ENCODE measurements at places on chromosomes 6 and 20.

GRCh38 chr6:150897400-150897943, 32.0 kb downstream of the MTHFD1L start:
- no peak overlapping the region for H3K27ac ChIP-seq
- peaks cover 4% of the 10 kb centered on the region for H3K4me1 ChIP-seq
- no peak overlapping the region for H3K4me3 ChIP-seq
- H3K27me3 ChIP-seq, result no peaks in the 10 kb centered on the region
- no peak for DNase-seq
- H3K36me3 ChIP-seq, result peaks cover 17% of the 10 kb centered on the region

- no peak overlapping the region for H3K4me3 ChIP-seq
- no peaks in the 10 kb centered on the region for H3K27me3 ChIP-seq
- peaks cover 17% of the 10 kb centered on the region for H3K4me1 ChIP-seq
- H3K27ac ChIP-seq, result no peak overlapping the region
- no peak for DNase-seq
Measured at GRCh38 chr20:50318710-50319109, 128.1 kb downstream of the CEBPB start.

GRCh38 chr6:31270788-31271640, 878 bp downstream of the HLA-C start:
- H3K4me3 ChIP-seq, result peak overlapping the region; percentile 71
- peaks cover 17% of the 10 kb centered on the region for H3K36me3 ChIP-seq
- H3K27ac ChIP-seq, result peak overlapping the region; percentile 99
- no peaks in the 10 kb centered on the region for H3K4me1 ChIP-seq
- DNase-seq, result peak; percentile 89
- H3K27me3 ChIP-seq, result no peaks in the 10 kb centered on the region

DNA sequence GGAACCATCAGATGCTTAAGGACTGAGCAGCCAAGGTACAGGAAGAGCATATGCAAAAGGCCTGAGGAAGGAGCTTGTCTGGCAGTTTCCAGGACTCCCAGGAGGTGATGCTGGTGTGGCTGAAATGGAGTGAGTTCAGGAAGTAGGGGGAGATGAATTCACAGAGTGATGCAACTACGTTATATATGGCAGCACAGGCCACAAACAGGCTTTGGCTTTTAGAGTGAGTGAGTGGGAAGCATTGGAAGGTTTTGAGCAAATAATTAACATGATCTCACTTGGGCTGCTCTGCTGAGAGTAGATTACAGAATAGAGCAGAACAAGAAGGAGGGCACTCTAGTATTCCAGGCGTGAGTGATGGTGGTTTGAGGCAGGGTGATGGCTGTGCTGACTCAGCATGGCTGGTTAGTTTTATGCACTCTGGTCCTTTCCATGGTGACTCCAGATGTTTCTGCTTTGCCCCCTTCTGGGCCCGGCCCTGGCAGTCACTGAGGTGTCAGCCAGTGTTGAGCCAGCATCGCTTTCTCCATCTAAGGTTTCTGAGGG, 6.5 kb downstream of the BTN2A2 start:
- no peak overlapping the region for H3K4me3 ChIP-seq
- no peaks in the 10 kb centered on the region for H3K4me1 ChIP-seq
- no peak overlapping the region for H3K27ac ChIP-seq
- DNase-seq, result no peak
- peaks cover 15% of the 10 kb centered on the region for H3K36me3 ChIP-seq

GRCh38 chr6:16129623-16130401, 926 bp downstream of the MYLIP start:
- H3K36me3 ChIP-seq, result peaks cover 10% of the 10 kb centered on the region
- H3K4me1 ChIP-seq, result peaks cover 26% of the 10 kb centered on the region
- H3K27ac ChIP-seq, result peak overlapping the region; percentile 93
- no peaks in the 10 kb centered on the region for H3K27me3 ChIP-seq

GRCh38 chr6:167551628-167552257, 226.9 kb downstream of the TTLL2 start:
- no peak overlapping the region for H3K4me3 ChIP-seq
- H3K36me3 ChIP-seq, result no peaks in the 10 kb centered on the region
- no peaks in the 10 kb centered on the region for H3K27me3 ChIP-seq
- H3K27ac ChIP-seq, result peak overlapping the region; percentile 90
- peaks cover 43% of the 10 kb centered on the region for H3K4me1 ChIP-seq

- H3K27ac ChIP-seq, result no peak overlapping the region
- H3K4me3 ChIP-seq, result no peak overlapping the region
- H3K27me3 ChIP-seq, result no peaks in the 10 kb centered on the region
- no peaks in the 10 kb centered on the region for H3K36me3 ChIP-seq
- H3K4me1 ChIP-seq, result no peaks in the 10 kb centered on the region
- DNase-seq, result no peak
Measured at GRCh38 chr6:101404775-101405174, 11.3 kb downstream of the GRIK2 start.

- no peak for DNase-seq
- H3K27ac ChIP-seq, result no peak overlapping the region
- H3K4me3 ChIP-seq, result no peak overlapping the region
- H3K27me3 ChIP-seq, result no peaks in the 10 kb centered on the region
Measured at GRCh38 chr6:97815301-97815812, 532.3 kb upstream of the MMS22L start.

DNA sequence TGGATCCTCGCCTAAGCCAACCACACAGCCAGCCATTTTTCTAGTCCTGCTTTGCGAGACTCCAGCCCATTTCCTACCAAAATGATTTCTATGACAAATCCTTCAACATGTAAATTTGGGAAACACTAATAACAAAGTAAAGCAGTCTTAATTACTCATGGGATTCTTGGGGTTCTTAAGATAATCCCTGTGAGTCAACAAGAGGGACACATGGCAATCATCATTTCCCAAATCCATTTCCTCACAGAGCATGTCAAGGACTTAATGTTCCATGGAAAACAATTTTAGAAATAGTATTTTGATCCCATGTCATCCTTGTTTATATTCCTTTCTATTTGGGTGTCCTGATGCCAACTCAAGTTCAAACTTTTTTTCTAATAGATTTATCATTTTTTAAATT, 322.7 kb upstream of the NOX3 start:
- H3K27ac ChIP-seq, result no peak overlapping the region
- no peak for DNase-seq
- H3K4me1 ChIP-seq, result no peaks in the 10 kb centered on the region

DNA sequence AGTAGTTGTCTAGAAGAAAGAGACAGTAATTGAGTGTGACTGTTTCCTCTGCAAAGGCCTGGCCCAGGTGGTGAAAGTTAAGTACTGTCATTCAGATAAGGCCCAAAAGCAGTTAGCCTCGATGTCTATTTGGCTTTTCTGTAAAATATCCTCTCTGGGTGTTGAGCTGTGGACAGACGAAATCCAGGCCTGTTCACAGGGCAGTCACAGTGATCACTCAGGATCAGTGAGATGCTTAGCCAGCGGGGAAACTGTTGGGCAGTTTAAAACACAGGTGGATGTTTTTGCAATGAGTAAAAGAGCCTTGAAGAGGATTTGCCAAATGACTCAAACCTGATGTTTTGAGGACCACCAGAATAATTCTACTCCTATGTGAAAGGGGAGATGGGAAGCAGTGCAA, 22.0 kb upstream of the PRDM1 start:
- DNase-seq, result no peak
- no peaks in the 10 kb centered on the region for H3K4me1 ChIP-seq
- H3K27me3 ChIP-seq, result no peaks in the 10 kb centered on the region
- no peak overlapping the region for H3K4me3 ChIP-seq
- H3K27ac ChIP-seq, result no peak overlapping the region

DNA sequence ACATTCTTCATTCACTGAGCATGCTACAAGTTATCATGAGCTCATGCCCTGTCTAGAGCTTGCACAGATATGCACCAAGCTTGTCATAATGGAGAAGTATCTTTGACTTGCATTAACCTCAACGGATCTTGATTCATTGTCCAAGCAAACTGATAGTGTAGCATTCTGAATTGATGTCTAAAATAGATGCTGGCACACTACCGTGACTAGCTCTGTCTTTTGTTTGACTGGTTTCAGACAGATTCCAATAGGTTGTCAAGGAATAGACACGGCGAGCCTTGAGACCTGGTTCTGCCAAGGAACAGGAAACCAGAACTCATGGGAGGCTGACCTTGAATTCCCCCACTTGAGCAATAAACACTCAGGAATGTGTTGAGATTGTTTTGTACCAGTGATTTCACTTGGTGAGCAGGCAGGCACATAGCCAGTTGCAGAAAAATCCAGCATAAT, 1153.1 kb upstream of the GJE1 start:
- DNase-seq, result peak; percentile 9
- peak overlapping the region; percentile 29 for H3K4me3 ChIP-seq
- H3K36me3 ChIP-seq, result no peaks in the 10 kb centered on the region
- peak overlapping the region; percentile 76 for H3K27ac ChIP-seq
- peaks cover 24% of the 10 kb centered on the region for H3K4me1 ChIP-seq

DNA sequence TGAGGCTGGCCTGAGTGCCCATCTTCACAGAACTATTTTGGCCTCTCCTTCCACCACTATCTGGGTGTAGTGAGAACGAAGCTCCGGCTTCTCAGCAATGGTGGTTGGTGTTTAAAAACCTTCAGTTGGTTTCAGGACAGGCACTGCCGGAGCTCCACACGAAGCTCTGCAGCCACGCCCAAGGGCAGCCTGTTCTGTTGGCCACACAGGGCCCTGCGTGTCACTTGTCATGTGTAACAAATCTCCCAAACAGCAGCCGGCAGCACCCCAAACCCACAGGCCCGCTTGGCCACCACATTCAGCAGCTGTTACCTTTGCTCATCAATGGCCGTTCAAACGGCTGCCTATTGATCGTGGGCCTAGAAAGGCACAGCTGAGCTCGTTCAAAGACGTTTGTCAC, 97.5 kb downstream of the ERMARD start:
- H3K27ac ChIP-seq, result no peak overlapping the region
- H3K27me3 ChIP-seq, result no peaks in the 10 kb centered on the region
- H3K36me3 ChIP-seq, result no peaks in the 10 kb centered on the region
- H3K4me1 ChIP-seq, result no peaks in the 10 kb centered on the region
- H3K4me3 ChIP-seq, result no peak overlapping the region
- DNase-seq, result no peak

- no peaks in the 10 kb centered on the region for H3K4me1 ChIP-seq
- H3K27ac ChIP-seq, result no peak overlapping the region
- H3K36me3 ChIP-seq, result no peaks in the 10 kb centered on the region
- no peaks in the 10 kb centered on the region for H3K27me3 ChIP-seq
- no peak for DNase-seq
Measured at GRCh38 chr6:46953921-46954320, 32.2 kb upstream of the ADGRF5 start.

DNA sequence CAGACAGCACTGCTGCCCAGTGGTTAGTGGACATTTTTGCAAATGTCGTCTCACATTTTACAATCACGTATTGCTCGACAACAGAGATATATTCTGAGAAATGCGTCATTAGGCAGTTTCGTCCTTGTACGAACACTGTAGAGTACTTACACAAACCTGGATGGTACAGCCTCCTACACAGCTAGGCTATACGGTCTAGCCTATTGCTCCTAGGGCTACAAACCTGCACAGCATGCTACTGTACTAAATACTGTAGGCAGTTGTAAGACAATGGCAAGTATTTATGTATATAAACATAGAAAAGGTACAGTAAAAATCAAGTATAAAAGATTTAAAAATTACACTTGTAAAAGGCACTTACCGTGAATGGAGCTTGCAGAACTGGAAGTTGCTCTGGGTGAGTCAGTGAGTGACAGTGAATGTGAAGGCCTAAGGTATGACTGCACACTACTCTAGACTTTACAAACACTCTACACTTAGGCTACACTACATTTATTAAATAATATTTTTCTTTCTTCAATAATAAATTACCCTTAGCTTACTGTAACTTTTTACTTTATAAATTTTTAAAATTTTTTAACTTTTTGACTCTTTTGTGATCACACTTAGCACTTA, 43.1 kb downstream of the ALDH5A1 start:
- H3K27ac ChIP-seq, result no peak overlapping the region
- H3K27me3 ChIP-seq, result no peaks in the 10 kb centered on the region
- no peak overlapping the region for H3K4me3 ChIP-seq
- no peak for DNase-seq
- peaks cover 15% of the 10 kb centered on the region for H3K36me3 ChIP-seq
- no peaks in the 10 kb centered on the region for H3K4me1 ChIP-seq

GRCh38 chr20:36895036-36895435, 19.1 kb downstream of the TLDC2 start:
- no peak overlapping the region for H3K27ac ChIP-seq
- H3K4me3 ChIP-seq, result no peak overlapping the region
- H3K27me3 ChIP-seq, result no peaks in the 10 kb centered on the region
- H3K36me3 ChIP-seq, result peaks cover 20% of the 10 kb centered on the region
- DNase-seq, result no peak
- H3K4me1 ChIP-seq, result no peaks in the 10 kb centered on the region

- H3K27ac ChIP-seq, result no peak overlapping the region
- no peaks in the 10 kb centered on the region for H3K27me3 ChIP-seq
- no peak for DNase-seq
- H3K4me1 ChIP-seq, result peaks cover 3% of the 10 kb centered on the region
Measured at GRCh38 chr6:31965700-31966099, 6.2 kb downstream of the DXO start.

- no peak overlapping the region for H3K4me3 ChIP-seq
- no peak overlapping the region for H3K27ac ChIP-seq
- no peaks in the 10 kb centered on the region for H3K27me3 ChIP-seq
- DNase-seq, result no peak
- peaks cover 7% of the 10 kb centered on the region for H3K4me1 ChIP-seq
Measured at GRCh38 chr6:43718387-43719105, 31.0 kb upstream of the MRPS18A start.

GRCh38 chr6:23339268-23339667, 769.9 kb downstream of the HDGFL1 start:
- H3K4me1 ChIP-seq, result no peaks in the 10 kb centered on the region
- DNase-seq, result no peak
- no peak overlapping the region for H3K27ac ChIP-seq
- H3K36me3 ChIP-seq, result no peaks in the 10 kb centered on the region

DNA sequence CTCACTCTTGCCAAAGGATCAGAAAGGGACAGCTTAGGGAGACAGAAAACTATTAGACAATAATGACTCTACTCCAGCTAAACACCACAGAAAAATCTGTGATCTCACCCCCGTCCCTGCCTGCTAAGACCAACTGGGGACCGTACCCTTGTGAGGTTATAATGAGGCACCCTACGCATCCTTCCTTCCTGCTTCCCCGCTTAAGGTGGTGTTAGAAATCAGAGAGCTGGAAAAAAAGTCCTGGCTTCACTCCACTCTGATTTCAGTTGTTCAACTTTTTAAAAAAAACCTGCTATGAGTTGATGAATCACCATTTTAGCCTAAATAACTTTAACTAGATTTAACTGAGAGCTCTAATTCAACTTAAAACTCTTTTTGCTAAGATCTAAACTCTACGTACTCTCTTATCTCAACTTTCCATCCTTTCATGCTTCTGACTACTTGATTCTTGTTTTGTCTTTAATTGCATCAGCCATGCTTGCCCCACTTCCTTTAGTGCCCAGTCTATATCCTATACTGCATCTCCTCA, 35.8 kb upstream of the TMEM14A start:
- H3K27ac ChIP-seq, result no peak overlapping the region
- no peaks in the 10 kb centered on the region for H3K36me3 ChIP-seq
- H3K4me1 ChIP-seq, result no peaks in the 10 kb centered on the region
- H3K27me3 ChIP-seq, result no peaks in the 10 kb centered on the region
- no peak overlapping the region for H3K4me3 ChIP-seq

DNA sequence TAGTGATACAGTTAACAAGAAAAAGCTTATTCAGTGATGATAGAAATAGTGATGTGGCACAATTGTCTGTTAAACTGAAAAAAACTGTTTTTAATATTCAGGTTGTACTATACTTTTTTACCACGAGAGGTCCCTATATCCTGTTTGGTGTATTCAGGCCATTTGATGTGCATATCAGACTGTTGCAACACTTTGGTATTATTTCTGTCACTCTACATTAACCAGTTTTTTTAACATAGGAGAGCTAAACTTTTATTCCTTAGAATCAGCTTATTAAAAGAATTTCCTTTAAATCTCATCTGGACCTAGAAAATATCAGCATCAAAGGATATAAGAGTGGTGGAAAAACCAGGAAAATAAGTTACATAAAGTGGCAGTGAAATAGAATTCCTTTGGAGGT, 36.8 kb downstream of the TSPYL4 start:
- H3K27ac ChIP-seq, result no peak overlapping the region
- no peaks in the 10 kb centered on the region for H3K27me3 ChIP-seq
- H3K4me1 ChIP-seq, result no peaks in the 10 kb centered on the region
- no peak for DNase-seq
